ENCODE measurements at places on chromosomes 6 and 20. TPM values are rescaled to one million over a fixed set of nuclear protein-coding genes. Genes with fewer than 3 reads are reported as not detected.

DNA sequence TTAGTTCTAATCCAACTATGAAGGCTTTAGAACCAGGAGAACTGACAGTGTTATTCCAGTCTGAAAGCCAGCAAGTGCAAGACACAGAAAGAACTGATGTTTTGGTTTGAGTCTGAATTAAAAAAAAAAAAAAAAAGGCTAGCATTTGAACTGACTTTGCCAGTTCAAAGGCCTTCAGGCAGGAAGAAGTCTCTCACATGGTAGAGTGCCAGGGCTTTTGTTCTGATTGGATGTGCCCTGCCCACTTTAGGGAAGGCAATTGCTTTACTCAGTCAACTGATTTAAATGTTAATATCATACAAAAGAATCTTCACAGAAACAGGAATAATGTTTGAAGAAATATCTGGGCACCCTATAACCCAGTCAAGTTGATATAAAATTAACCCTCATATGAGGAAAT, 212.2 kb downstream of the HIVEP2 start:
- DNase-seq: no peak
- H3K4me1 ChIP-seq: peaks cover 9% of the 10 kb centered on the region
- H3K27ac ChIP-seq: no peak overlapping the region
- no peaks in the 10 kb centered on the region for H3K27me3 ChIP-seq
- no peaks in the 10 kb centered on the region for H3K36me3 ChIP-seq
- no peak overlapping the region for H3K4me3 ChIP-seq

GRCh38 chr20:56689318-56689717, 60.2 kb downstream of the TFAP2C start:
- no peak overlapping the region for H3K4me3 ChIP-seq
- H3K4me1 ChIP-seq: no peaks in the 10 kb centered on the region
- H3K36me3 ChIP-seq: no peaks in the 10 kb centered on the region
- no peaks in the 10 kb centered on the region for H3K27me3 ChIP-seq
- H3K27ac ChIP-seq: no peak overlapping the region

GRCh38 chr20:43567477-43567876, 8.7 kb downstream of the SGK2 start:
- no peaks in the 10 kb centered on the region for H3K4me1 ChIP-seq
- no peak overlapping the region for H3K4me3 ChIP-seq
- H3K27me3 ChIP-seq: no peaks in the 10 kb centered on the region
- DNase-seq: no peak

- H3K36me3 ChIP-seq: no peaks in the 10 kb centered on the region
- no peaks in the 10 kb centered on the region for H3K27me3 ChIP-seq
- H3K27ac ChIP-seq: peak overlapping the region; percentile 46
- no peak overlapping the region for H3K4me3 ChIP-seq
These were observed 113.6 kb upstream of the DST start for GRCh38 chr6:56756219-56756789.

- no peaks in the 10 kb centered on the region for H3K36me3 ChIP-seq
- H3K27me3 ChIP-seq: no peaks in the 10 kb centered on the region
These were observed 25.0 kb upstream of the SH3BGRL2 start for GRCh38 chr6:79605968-79606764.

- peaks cover 28% of the 10 kb centered on the region for H3K4me1 ChIP-seq
- H3K27me3 ChIP-seq: no peaks in the 10 kb centered on the region
- H3K27ac ChIP-seq: no peak overlapping the region
- H3K4me3 ChIP-seq: no peak overlapping the region
- no peaks in the 10 kb centered on the region for H3K36me3 ChIP-seq
- DNase-seq: no peak
These were observed 8.7 kb upstream of the RWDD1 start for GRCh38 chr6:116562614-116563013.

GRCh38 chr6:88814909-88815308, 148.5 kb downstream of the RNGTT start:
- peaks cover 8% of the 10 kb centered on the region for H3K4me1 ChIP-seq
- DNase-seq: no peak
- no peak overlapping the region for H3K4me3 ChIP-seq
- H3K27me3 ChIP-seq: no peaks in the 10 kb centered on the region
- H3K36me3 ChIP-seq: no peaks in the 10 kb centered on the region

DNA sequence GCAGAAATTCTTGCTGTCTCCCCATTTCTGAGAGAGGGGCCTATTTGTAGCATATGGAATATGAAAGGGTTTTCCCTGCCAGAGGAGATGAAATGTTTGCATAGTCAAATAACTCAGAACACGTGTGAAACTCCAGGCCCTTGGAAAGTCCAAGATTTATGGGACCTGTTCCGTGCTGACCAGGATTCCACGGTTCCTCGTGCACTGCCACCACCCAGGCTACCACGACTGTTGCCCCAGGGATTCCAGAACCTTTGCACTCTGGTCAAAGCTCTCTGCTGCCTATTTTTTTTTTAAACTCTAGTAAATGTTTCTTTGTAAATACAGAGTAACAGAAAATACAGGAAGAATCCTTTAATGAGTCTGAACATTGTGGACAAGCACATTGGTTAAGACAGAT, 35.0 kb downstream of the MYLK4 start:
- no peak for DNase-seq

EHMT2 gene
- 25.7 TPM for total RNA-seq

BMP5 gene
- 3.5 TPM for total RNA-seq

SNAI1 gene
- total RNA-seq: 2.6 TPM

FAM83C gene
- total RNA-seq: not detected

All from esophagus muscularis mucosa (tissue), 4 donors.